ENCODE measurements at places on chromosomes 3 and 15. TPM values are rescaled to one million over a fixed set of nuclear protein-coding genes. Genes with fewer than 3 reads are reported as not detected.

TEX55 gene
- not detected for polyA plus RNA-seq

LNP1 gene
- polyA plus RNA-seq = 1.1 TPM

DNA sequence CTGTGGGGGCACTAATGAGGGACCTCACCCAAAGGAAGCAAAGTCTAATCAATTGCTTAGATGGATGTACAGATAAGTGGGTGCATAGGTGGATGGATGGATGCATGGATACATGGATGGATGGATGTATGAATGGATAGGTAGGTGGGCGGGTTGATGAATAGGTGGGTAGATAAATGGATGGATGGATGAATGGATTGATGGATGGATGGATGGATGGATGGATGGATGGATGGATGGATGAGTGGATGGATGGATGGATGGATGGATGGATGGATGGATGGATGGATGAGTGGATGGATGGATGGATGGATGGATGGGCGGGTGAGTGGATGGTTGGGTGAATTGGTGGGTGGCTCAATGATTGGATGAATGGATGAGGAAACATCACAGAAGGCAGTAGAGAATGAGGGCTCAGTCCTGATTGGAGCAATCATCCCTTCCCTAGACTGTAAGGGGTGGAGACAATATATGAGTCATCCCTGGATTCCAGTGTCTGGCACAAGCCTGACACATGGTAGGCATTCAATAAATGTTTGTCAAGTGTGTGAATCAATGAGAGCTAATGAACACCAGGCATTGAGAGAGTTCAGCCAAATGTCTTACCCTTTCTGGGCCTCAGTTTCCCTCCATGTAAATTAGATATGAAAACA lies 40.4 kb upstream of the PXYLP1 start:
- H3K4me1 ChIP-seq = peaks cover 4% of the 10 kb centered on the region
- peaks cover 4% of the 10 kb centered on the region for H3K36me3 ChIP-seq
- no peak overlapping the region for H3K27ac ChIP-seq
- no peak for DNase-seq
- H3K4me3 ChIP-seq = no peak overlapping the region

CCDC54 gene
- 0.29 TPM for polyA plus RNA-seq

DNA sequence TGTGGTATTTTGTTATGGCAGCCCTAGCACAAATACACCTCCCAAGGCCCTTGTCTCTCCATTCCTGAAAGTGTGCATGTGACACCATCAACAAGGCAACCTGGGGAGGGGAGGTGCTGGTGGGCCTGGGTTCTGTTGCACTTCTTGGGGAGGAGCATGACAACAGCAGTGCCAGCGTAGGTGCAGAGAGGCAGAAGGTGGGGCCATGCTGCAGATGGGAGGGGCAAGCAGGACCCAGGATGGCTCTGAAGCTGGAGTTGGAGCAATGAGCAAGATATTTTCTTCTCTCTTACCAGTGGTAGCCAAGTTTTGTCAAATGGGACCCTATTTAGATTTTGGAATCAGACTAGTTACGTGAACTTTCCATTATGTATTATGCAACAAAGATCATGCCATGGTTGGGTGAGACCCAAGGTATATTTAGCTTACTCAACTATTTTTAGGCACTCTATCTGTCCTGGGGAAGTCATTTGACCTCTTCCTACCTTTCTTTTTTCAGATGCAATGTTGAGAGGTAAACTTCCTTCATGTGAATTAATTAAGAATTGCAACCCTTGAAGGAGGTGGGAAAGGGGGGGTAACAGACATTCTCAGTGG lies 3.4 kb downstream of the FYCO1 start:
- H3K27me3 ChIP-seq = no peaks in the 10 kb centered on the region
- H3K4me1 ChIP-seq = peaks cover 60% of the 10 kb centered on the region
- no peak for DNase-seq
- H3K27ac ChIP-seq = no peak overlapping the region
- H3K36me3 ChIP-seq = no peaks in the 10 kb centered on the region

RAD51 gene
- polyA plus RNA-seq = 1.5 TPM

TUSC7 gene
- not detected for polyA plus RNA-seq

SHF gene
- polyA plus RNA-seq = 3.2 TPM

DNA sequence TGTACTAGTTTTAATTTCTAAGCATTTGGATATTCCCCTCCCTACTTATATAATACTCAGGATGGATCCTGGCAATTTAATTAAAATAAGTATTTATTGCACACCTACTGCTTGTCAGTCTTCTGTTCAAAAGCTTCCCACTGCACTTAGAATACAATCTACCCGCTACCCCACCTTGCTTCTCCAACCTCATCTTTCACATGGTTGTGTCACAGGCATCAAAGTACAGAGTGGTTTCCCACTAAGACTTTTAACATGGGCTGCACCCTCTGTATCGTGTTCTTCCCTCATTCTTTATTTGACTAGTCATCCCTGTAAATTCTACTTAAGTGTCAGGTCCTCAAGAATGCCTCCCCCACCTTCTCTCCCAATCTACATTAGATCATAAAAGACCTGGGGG lies 35.0 kb downstream of the RIOX2 start:
- H3K27ac ChIP-seq = no peak overlapping the region
- no peaks in the 10 kb centered on the region for H3K27me3 ChIP-seq
- no peak overlapping the region for H3K4me3 ChIP-seq
- no peak for DNase-seq
- no peaks in the 10 kb centered on the region for H3K36me3 ChIP-seq
- no peaks in the 10 kb centered on the region for H3K4me1 ChIP-seq
